ENCODE measurements at places on chromosomes 2 and 18.

DNA sequence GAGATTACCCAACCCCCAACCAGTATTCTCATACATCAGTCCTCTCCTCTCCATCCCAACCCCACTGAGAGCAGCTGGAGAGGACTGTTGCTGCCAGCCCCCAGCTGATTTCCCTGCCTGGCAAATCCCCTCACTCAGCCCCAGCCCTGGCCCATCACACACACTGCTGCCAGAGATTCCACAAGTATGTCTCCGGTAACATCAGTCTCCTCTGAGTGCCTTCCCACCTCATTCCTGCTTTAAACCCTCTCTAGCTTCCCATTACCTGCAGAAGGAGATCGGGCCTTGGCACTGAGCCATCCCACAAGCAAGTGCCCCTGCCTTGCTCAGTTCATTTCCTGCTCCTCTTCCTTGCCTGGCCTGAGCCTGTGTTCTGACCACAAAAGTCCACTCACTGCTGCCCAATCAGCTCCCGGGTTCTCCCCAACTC lies 50.6 kb upstream of the ZFP36L2 start:
- DNase-seq: no peak

GRCh38 chr2:185700883-185701282 lies 37.7 kb upstream of the FSIP2 start:
- no peak for DNase-seq

DNA sequence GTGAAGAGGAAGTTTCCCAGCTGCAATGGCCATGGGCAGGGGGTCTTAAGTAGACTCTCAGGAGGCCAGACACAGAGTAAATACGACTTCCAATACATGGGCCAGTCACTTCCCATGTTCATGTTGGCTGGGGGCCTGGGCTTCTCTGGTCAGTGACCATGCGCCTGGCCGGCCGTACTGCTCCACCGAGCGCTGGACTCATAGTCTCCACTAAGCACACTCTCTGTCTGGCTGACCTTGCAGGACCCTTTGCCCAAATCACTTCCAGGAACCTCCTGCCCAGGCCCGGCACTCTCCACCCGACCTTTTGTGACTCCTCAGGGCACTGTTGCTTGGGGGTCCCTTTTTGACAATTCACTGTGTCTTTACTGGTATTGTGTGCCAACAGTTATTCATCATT lies 69.3 kb downstream of the SOWAHC start:
- no peak for DNase-seq

- DNase-seq: no peak
These were observed 277.2 kb upstream of the TMEFF2 start for GRCh38 chr2:192471982-192472381.

DNA sequence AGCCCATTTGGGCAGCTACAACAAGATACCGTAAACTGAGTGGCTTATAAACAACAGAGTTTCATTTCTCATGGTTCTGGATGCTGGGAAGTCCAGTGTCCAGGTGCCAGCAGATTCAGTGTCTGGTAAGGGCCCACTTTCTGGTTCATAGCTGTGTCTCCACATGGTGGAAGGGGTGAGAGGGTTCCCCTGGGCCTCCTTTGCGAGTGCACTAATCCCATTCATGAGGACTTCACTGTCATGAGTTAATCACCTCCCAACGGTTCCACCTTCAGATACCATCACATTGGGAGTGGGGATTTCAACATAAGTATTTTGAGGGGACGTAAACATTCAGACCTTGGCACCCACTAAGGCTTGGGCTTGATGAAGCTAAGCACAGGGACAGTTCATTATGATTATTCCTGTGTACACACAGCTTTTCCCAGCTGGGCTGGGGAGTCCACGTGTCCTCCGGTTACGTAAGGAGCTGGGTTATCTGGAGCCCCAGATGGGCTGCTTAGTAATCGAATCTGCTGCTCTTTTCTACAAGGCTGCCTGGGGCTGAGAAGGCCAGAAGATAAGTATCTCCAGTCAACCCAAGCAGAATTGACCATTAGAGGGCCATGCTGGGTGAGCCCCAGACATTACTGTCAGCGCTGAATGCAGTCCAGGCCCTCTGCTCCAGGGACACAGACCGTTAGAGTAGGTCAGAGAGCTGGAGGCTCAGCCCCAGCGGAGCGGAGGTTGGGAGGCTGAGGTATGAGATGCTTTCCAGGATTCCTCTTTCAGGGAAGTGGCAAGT lies 42.7 kb downstream of the EPAS1 start:
- no peak for DNase-seq

GRCh38 chr2:1867141-1867540 lies 122.8 kb upstream of the PXDN start:
- no peak for DNase-seq

GRCh38 chr2:12718711-12719399 lies 2.1 kb downstream of the TRIB2 start:
- peak; percentile 33 for DNase-seq

GRCh38 chr2:9232166-9232479 lies 25.5 kb downstream of the ASAP2 start:
- DNase-seq: no peak

DNA sequence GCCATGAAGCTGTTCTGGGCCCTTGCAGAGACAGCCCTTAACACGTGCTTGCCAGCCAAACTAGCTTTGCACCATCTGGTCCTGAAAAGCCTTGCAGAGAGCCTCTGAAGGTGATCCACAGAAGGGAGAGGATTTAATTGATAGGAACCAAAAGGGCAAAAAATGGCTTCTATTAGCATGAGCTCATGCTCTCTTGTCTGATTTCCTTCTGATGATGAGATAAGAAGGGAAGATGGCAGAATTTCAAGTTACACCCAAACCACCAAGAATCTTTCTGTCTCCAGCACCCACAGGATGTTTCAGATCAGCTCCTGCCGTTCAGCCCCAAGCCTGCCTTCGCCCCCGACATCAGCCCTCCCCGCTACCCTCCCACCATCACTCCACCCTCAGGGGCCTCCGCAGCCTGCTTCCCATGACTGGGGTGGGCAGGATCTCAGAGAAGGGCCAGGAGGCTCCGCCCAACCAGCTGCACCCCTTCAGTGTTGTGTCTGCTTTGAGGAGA lies 23.4 kb upstream of the GLI2 start:
- no peak for DNase-seq

GRCh38 chr2:56192664-56193305 lies 9.0 kb downstream of the CCDC85A start:
- no peak for DNase-seq

DNA sequence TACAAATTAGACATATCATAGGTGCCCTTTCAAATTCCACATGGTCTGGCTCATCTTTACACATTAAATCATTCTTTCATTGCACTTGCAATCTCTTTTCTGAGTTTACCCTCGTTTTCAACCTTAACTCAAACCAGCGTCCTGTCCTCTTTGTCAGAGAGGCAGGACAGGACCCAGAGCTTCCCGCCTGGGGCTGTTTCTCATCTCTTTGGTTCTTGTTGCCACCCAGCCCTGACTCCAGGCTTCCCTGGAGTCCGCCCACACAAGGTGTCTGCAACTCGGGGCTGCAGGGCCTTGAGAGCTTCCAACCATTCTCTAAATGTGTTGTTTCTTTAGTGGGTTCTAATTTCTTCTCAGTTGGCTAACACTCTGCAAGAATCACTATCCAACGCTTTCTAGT lies 24.4 kb downstream of the RBMS1 start:
- no peak for DNase-seq
